Activated CD4-positive, alpha-beta T cell treated with anti-CD3 and anti-CD28 coated beads for 36 hours (primary cell): ENCODE measurements at places on chromosomes 16 and 17.

DNA sequence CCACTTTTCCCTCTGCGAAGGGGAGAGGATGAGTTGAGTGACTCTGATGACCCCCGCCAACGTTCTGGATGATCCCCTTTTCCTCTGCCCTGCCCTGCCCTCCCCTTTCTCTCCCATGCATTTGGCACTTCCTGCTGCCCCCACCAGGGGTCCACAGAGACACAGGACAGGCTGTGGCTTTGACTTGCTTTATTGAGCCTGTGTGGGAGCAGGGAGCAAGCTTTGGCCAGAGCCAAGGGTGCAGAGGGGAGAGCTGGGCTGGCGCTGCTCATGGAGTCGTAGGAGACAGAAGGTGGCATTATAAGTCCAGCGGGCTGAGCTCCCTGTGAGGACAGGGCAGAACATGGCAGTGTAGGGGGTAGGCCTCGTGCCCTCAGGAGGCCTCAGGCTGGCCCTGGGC, 1.6 kb downstream of the PPY start:
- DNase-seq: peak; percentile 43
- peaks cover 10% of the 10 kb centered on the region for H3K4me1 ChIP-seq
- no peaks in the 10 kb centered on the region for H3K36me3 ChIP-seq
- H3K27ac ChIP-seq: no peak overlapping the region

DNA sequence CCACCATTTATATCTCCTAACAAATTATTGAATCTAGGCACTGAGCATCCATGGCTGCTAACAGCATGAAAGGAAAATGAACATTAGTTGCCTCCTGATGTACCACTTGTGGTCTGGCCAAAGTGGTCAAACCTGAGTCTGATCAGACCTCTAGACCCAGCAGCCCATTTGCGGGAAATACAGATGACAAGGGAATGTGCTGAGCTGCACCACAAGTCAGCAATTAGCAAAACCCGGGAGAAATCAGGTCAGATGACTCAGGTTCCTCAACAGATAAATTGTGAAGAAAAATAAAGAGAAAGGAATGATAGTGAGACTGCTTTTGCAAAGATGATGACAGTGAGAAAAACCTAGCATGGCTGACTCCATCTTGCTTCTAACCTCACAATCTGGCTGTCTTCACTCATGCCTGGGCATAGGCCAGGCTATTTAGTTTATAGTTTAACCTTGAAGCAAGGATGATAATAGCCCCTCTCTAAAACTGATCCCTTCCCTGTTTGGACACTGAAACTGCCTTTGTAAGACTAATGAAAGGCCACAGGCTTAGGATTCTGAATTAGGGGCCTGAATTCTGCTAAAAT, 142.7 kb upstream of the ASIC2 start:
- no peak for DNase-seq
- no peak overlapping the region for H3K4me3 ChIP-seq
- no peaks in the 10 kb centered on the region for H3K4me1 ChIP-seq
- no peak overlapping the region for H3K27ac ChIP-seq
- H3K27me3 ChIP-seq: peaks cover 2% of the 10 kb centered on the region

DNA sequence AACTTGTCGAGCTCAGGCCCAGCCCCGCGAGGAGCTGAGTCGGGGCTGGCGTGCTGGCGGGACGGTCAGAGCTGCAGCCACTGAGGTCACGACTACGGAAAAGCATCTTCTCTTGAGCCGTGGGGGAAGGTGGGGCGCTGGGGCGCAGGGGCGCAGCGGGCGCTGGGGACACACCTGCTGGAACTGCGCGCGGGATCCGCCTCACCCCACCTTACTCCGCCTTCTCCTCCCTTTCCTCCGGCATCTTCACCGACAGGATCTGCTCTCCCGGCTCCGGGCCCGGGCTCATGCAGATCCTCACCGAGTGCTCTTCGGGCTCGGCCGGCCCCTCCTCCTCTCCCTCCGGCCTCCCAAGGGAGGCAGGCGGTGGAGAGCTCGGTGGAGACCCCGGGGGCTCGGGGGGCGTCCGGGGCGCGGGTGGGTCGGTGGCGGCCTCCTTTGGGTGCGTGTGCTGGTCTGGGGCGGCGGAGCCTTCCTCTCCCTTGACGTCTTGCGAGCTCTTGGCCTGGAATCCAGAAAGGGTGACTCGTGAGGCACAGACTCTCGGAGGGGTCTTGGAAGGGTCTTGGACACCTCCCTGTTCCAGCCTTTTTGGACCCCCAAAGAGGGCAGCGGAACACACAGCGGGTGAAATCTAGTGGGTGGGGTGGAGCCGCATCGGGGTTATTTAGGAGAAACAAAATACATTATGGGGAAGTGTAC, 81.8 kb upstream of the KIFC3 start:
- no peak overlapping the region for H3K4me3 ChIP-seq
- H3K4me1 ChIP-seq: peaks cover 2% of the 10 kb centered on the region
- peaks cover 34% of the 10 kb centered on the region for H3K27me3 ChIP-seq
- no peaks in the 10 kb centered on the region for H3K36me3 ChIP-seq
- DNase-seq: no peak

- H3K36me3 ChIP-seq: no peaks in the 10 kb centered on the region
- H3K27ac ChIP-seq: peak overlapping the region; percentile 13
- peak; percentile 53 for DNase-seq
- H3K4me3 ChIP-seq: no peak overlapping the region
These were observed 6.7 kb downstream of the BAHCC1 start for GRCh38 chr17:81401723-81402529.

DNA sequence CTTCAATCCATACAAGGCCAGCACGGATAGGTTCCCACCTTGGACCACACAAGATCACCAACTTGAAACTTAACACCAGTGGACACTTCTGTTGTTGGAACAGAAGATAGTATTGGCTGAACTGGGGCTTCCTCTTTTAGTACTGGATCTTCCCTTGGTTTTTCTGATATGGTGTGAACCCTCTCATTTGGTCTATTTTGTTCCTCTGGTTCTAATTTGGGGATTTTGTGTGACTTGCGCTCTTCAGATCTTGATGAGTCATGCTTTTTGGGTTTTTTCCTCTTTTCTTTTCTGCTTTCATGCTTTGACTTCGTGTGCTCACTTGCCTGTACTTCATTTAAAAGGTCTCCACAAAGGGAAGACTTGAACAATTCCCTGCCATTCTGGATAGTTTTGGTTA, 39.0 kb downstream of the SOST start:
- peaks cover 9% of the 10 kb centered on the region for H3K27me3 ChIP-seq
- H3K4me1 ChIP-seq: peaks cover 13% of the 10 kb centered on the region
- DNase-seq: no peak
- H3K4me3 ChIP-seq: peak overlapping the region; percentile 78
- H3K36me3 ChIP-seq: no peaks in the 10 kb centered on the region

- peaks cover 52% of the 10 kb centered on the region for H3K4me1 ChIP-seq
- peaks cover 33% of the 10 kb centered on the region for H3K36me3 ChIP-seq
- peak; percentile 91 for DNase-seq
These were observed 2.0 kb downstream of the PPP1R9B start for GRCh38 chr17:50148226-50149090.

DNA sequence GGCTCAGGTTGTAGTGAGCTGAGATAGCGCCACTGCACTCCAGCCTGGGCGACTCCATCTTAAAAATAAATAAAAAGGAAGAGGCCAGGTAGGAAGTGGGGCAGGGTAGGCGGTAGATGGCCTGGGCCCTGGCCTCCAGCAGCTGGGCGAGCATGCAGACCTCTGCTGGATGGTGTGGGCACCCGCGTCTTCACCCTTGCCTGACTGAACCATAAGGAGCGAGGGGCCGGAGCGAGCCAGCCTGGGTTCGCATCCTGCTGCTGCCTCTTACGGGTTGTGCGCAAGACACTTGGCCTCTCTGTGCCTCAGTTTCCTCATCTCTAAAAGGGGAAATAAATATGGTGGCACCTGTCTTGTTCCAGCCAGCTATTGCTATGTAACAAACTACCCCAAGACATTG, 146.1 kb upstream of the GSE1 start:
- H3K4me1 ChIP-seq: peaks cover 5% of the 10 kb centered on the region
- no peak overlapping the region for H3K27ac ChIP-seq
- H3K4me3 ChIP-seq: no peak overlapping the region

DNA sequence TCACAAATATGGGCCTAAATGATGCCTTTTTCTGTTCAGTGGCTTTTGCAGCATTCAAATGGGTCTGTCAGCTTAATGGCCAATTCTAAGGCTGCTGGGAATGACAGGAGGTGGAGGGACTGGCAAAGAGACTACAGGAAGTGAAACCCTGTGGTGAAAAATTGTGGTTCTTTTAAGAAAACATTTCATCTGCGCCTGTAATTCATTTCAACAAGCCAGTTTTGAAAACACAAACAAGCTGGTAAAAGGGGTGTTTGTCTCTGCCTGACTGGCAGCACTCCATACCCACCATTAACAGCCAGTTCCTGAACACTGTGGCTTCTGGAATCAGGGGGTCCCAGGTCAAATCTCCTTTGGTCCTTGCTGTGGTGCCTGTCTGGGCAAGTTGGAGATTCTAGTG, 3.6 kb upstream of the KDM8 start:
- H3K27ac ChIP-seq: peak overlapping the region; percentile 89
- H3K36me3 ChIP-seq: peaks cover 6% of the 10 kb centered on the region
- H3K4me1 ChIP-seq: peaks cover 79% of the 10 kb centered on the region
- DNase-seq: peak; percentile 29
- no peaks in the 10 kb centered on the region for H3K27me3 ChIP-seq
- H3K4me3 ChIP-seq: peak overlapping the region; percentile 22

DNA sequence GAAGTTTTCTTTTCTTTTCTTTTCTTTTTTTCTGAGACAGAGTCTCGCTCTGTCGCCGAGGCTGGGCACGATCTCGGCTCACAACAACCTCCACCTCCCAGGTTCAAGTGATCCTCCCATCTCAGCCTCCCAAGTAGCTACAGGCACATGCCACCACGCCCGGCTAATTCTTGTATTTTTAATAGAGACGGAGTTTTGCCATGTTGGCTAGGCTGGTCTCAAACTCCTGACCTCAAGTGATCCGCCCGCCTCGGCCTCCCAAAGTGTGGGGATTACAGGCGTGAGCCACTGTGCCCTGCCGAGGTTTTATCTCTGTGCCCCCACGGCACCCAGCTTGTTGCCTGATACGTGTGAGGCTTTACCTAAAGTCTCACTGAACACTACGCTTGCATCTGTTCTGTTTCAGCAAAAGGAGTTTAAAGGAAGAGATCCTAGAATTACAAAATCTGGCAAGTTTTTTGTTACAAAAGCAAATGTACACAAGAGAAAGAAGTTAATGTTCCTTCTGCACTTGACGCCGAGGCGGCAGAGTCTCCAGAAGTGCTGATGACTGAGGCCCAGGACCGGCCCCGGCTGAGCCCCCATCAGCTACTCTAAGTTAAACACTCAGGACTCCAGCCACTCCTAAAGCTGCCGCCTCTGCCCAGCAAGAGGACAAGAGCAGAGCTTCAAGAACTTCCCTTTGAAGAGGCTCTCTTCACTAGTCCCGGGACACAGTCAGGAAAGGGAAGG, 9.2 kb downstream of the ABCA3 start:
- H3K4me1 ChIP-seq: no peaks in the 10 kb centered on the region
- peaks cover 2% of the 10 kb centered on the region for H3K27me3 ChIP-seq
- H3K4me3 ChIP-seq: no peak overlapping the region

- peak overlapping the region; percentile 98 for H3K4me3 ChIP-seq
- no peak for DNase-seq
- peaks cover 64% of the 10 kb centered on the region for H3K4me1 ChIP-seq
- H3K36me3 ChIP-seq: peaks cover 40% of the 10 kb centered on the region
- no peaks in the 10 kb centered on the region for H3K27me3 ChIP-seq
These were observed 4.0 kb downstream of the NHERF1 start for GRCh38 chr17:74752415-74752814.

- H3K27ac ChIP-seq: peak within 1 kb of the TSS; percentile 80
- peaks cover 19% of the 10 kb centered on the region for H3K4me1 ChIP-seq
- H3K4me3 ChIP-seq: peak within 1 kb of the TSS; percentile 85
- DNase-seq: peak; percentile 93
These were observed at the start of gene NAGPA for GRCh38 chr16:5033256-5034166. NAGPA (minus strand) TSS chr16:5033935; CDS start chr16:5033914, 21 bp downstream.
